ENCODE measurements at places on chromosomes 2 and 18.

GRCh38 chr2:229713371-229714079 is 830 bp downstream of the DNER start:
- DNase-seq, result no peak

- no peak for DNase-seq
Observed at GRCh38 chr2:219285894-219286425, 6.8 kb downstream of the DNAJB2 start.

- DNase-seq, result no peak
Observed at GRCh38 chr2:47872941-47873340, 33.4 kb downstream of the FBXO11 start.

DNA sequence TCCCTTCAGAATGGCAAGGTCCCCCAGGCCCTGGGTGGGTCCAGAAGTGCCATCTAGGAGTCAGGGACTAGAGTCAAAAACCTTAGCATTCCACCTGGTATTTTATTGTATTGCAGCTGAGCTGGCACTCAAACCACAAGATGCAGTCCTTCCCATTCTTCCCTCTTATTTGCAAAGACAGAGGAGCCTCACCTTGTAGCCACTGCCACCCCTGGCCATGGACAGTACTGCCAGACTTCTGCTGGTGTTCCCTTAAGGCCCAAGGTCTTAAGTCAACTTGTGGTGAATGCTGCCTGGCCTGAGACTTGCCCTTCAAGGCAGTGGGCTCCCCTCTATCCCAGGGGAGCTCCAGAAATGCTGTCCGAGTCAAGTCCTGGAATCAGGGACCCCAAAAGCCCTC is 6.9 kb downstream of the UGT1A10 start:
- no peak for DNase-seq

- DNase-seq, result no peak
Observed at GRCh38 chr2:20624884-20625485, 25.9 kb downstream of the HS1BP3 start.

DNA sequence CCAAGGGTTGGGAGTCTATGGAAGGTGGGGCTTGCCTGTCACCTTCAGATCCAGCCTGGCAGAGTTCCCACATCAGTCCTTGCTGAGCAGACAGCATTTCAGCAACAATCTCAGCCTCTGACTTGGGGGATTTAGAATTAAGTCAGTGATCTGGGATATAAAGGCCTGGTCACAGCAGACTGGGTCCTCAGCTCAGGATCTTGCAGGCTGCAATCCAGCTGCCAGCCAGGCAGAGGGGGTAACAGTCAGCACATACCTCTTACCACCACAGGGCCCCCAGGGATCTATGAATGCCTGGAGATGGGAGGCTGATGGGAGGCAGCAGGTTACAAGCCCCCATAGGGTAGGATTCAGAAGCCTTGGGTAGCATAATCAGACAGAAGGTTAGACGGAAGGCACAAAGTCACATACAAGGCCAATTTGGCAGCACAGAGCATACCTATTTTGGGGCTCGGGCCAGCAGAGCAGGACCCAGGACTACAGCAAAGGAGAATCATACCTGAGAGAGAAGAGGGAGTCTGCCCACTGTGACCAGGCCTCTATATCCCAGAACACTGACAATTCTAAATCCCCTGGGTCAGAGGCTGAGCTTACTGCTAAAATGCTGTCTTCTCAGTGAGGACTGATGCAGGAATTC is 163.5 kb downstream of the MTCL1 start:
- DNase-seq, result no peak

- no peak for DNase-seq
Observed at GRCh38 chr2:147546109-147546508, 298.7 kb upstream of the ACVR2A start.

GRCh38 chr18:39318008-39318407 is 1752.4 kb upstream of the CELF4 start:
- DNase-seq, result no peak

DNA sequence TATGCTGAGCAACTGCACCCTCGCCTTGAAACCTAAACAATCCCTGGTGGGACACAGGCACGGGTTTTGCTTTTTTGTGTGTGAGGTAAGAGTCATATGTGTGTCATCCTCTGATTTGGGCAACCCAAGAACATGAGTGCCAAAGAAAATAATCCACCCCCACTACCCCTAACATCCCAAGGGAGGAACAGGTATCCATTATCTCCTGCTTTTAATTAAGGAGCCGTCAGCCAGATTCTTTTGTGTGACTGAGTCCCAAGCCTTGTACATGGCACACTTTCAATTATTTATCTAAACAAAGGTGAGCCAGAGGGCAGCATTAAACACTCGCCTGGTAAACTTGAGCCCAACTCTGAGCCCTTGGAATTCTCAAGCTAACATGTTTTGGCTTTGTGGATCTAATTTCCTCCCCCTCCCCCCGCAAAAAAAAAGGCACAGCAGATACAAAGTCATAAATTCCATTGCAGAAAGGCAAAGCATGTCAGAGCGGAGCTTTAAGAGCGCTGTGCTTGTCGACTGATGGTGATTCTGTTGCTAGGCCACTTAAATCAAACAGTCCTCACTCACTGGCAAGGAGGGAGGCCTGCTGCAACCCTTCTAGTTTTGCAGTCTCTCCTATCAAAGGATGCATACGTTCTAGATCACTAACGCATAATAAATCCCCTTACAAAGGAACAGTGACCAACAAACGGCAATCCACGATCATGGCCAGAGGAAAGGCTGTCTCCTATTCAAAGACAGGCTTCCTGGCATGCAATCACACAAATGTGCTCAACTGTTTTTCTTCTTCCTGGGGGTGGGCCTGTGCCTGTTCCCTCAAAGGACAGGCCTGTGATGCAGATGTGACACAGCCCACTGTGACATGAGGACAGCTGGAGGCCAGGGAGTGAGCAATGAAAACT is 143.5 kb upstream of the LMAN1 start:
- no peak for DNase-seq

GRCh38 chr2:238518172-238518820 is 91.6 kb downstream of the ASB1 start:
- no peak for DNase-seq

DNA sequence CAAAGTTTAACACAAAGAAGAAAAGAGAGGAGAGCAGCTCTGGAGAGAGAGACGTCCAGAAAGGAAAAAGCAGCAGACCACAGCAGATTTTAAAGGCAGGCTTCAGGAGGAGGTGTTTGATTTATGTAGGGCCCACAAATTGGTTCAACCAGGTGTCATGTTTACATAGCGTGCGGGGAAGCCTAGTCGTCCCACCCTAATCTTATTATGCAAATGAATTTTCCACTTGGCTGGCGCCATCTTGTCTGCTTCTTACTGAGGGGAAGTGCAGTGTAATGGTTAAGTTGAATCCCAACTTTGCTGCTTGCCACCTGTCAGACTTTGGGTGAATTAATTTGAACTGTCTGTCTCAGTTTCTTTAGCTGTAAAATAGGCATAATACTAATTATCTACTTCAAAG is 282.4 kb upstream of the CYRIA start:
- DNase-seq, result no peak

DNA sequence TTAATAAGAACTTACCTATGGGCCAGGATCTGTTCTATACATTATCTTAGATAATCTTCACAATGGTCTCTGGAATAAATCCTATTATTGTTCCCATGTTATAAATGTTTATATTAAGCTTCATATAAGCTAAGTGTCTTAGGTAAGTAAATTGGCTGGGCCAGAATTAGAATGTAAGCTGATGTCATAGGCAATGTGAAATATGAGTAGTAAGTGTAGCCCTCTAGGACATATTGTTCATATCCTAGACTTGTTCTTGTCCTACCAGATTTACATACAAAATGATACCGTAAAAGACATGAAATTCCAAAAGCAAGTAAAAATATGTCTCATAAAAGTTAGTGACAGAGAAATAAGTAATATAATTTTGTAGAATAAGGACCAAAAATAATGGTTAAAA is 89.9 kb downstream of the CDH19 start:
- no peak for DNase-seq

- DNase-seq, result no peak
Observed at GRCh38 chr18:48333563-48333962, 75.6 kb downstream of the ZBTB7C start.

DNA sequence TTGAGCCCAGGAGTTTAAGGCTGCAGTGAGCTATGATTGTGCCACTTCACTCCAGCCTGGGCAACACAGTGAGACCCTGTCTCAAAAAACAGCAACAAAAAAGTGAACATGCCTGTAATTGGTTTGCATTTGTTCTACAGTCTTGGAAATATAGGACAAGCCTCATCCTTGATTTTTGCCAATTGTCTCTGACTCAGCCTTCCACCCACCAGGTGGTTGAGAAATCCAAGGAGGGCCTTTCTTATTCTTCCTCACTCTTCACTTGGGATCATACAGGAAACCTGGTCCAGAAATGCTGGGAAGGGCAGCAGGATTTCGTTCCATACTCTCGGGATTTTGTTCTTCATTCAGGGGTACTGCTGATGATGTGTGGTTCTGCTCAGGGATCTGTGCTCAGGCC is 94.6 kb downstream of the CDC42EP3 start:
- no peak for DNase-seq

DNA sequence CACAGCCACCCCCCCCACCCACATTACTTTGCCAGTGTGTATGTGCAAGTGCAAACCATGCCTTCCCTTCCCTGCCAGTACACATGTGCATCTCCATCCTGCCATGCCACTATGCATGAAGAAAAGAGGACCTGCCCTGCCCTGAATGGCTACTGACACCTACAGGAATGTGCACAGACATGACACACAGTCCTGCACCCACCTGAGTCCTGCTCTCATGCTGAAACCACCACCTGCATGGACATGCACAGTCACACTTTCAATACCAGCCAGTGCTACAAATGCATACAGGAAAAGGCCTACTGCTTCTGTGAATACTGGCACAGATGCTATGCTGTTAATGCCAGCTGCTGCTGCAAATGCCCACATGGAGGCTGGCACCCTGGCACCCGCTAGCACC is 334.4 kb upstream of the DLGAP1 start:
- DNase-seq, result no peak

DNA sequence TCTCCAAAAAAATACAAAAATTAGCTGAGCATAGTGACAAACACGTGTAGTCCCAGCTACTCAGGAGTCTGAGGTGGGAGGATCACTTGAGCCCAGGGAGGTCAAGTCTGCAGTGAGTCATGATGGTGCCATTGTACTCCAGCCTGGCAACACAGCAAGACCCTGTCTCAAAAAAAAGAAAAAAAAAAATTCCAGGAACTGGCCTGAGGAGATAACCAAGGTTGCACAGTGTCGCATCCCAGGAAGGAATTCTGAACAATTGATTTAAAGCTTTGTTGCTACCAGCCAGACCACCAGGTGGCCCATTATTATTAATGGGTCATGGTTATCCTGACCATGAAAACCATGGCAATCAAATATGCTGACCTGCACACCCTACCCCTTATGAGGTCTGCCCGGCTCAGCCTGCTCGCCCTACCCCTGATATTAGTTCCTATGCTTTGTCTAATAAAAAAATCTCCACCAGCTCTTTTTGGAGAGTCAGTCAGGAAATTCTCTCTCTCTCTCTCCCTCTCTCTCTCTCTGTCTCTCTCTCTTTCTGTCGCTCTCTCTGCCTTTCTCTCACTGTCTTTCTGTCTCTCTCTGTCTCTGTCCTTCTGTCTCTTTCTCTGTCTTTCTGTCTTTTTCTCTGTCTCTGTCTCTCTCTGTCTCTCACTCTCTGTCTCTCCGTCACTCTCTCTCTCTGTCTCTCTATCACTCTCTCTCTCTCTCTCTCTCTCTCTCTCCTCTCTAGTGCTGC is 73.7 kb downstream of the NCAPH start:
- no peak for DNase-seq

DNA sequence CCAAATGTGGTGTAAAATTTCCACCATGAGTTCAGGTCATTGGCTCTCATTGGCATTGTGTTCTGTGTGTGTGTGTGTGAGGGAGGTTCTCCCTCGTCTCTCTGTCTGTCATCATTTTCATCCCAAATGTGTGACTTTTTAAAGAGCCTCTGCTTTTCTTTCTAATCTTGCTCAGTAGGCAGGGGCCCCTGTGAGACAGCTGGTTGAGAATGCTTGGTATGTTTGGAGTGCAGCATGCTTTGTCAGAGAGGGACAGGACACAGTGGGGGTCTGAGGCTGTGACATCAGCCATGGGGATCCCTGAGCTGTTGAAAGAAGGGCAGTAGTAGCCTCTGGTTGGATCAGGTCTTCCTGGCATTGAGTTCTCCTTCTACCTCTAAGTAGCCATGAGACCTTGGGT is 10.6 kb downstream of the PTPRM start:
- no peak for DNase-seq

GRCh38 chr2:221673248-221673647 is 101.1 kb upstream of the EPHA4 start:
- DNase-seq, result no peak

- DNase-seq, result no peak
Observed at GRCh38 chr2:75844651-75845050, 133.9 kb upstream of the GCFC2 start.

- DNase-seq, result no peak
Observed at GRCh38 chr2:101610750-101611315, 86.7 kb upstream of the MAP4K4 start.

DNA sequence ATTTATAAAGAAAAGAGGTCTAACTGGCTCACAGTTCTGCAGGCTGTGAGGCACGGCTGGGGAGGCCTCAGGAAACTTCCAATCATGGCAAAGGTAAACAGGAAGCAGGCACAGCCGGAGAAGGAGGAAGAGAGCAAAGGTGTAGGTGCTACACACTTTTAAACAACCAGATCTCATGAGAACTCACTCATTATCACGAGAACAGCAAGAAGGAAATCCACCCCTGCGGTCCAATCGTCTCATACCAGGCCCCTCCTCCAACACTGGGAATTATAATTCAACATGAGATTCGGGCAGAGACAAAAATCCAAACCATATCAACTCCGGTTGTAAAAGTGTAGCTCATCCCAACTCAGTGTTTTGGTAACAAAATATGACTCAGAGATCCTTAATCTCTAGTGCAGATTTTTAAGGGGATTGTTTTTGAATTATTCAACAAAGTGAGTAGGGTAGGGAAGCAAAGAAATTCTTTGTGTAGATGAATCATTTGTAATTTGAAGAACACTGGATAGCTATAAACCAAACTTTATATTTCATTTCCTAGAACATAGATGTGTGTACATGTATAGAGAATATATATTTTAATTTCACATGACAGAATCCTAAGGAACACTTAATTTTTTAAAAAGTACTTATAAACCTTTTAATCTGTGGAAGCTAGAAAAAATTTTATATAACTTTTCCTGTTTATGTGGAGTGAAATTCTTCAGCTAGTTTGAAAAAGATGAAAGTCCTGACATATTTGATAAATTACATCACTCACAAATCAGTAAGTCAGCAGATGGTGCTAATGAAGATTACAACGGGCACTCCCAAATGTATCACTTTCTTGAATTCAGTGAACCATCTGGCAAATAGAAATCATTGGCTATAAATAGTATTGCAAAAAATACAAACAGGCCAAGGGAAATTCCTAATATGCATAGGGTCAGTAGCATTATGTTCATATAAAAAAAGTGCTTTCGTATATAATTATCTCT is 130.1 kb downstream of the OLA1 start:
- DNase-seq, result no peak

DNA sequence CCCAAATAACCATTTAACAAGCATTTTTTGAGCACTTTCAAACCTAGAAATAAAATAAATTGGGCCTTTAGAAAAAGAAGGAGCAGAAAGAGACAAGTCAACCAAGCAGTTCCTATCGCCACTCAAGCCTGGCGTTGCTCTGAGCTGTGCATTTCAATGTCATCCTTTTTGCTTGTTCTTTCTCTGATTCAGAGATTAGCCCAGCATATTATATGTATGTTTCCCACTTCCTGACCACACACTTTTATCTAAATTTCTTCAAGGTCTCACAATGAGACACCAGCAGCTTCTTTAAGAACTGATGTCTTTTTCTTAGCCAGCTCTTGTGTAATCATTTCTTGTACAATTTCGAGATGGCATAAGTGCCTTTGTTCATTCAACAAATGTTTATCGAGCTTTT is 344.5 kb upstream of the ID2 start:
- no peak for DNase-seq

- DNase-seq, result no peak
Observed at GRCh38 chr2:238904716-238905115, 56.8 kb downstream of the TWIST2 start.
